ENCODE measurements at places on chromosomes 5 and 9. TPM values are rescaled to one million over a fixed set of nuclear protein-coding genes. Genes with fewer than 3 reads are reported as not detected.

The MGAT4B gene
- total RNA-seq = 52.4 TPM

The SYK gene
- total RNA-seq = 0.11 TPM

The LECT2 gene
- not detected for total RNA-seq

The PCDHGB3 gene
- not detected for total RNA-seq

The PCDHA2 gene
- not detected for total RNA-seq

The MRPS2 gene
- 70.6 TPM for total RNA-seq

The NUDT12 gene
- 4.7 TPM for total RNA-seq

The SLC34A1 gene
- total RNA-seq = 0.14 TPM

The ARHGEF37 gene
- 2.1 TPM for total RNA-seq

The IL33 gene
- total RNA-seq = not detected

The CDH6 gene
- not detected for total RNA-seq

The TLR4 gene
- not detected for total RNA-seq

The POLE3 gene
- 53.3 TPM for total RNA-seq

The MXD3 gene
- total RNA-seq = 27.2 TPM

The PIP5K1B gene
- 1.6 TPM for total RNA-seq

The PCAT7 gene
- total RNA-seq = not detected

The C9orf152 gene
- total RNA-seq = not detected

The FOXD4L5 gene
- 0.07 TPM for total RNA-seq

The HMMR gene
- 94.1 TPM for total RNA-seq

The TSSK1B gene
- not detected for total RNA-seq

The PAPPA gene
- total RNA-seq = not detected

The SLC36A2 gene
- total RNA-seq = not detected

The HSPB3 gene
- total RNA-seq = not detected

The SMIM33 gene
- total RNA-seq = 0.46 TPM

The ISL1 gene
- total RNA-seq = not detected

The C1QTNF2 gene
- total RNA-seq = not detected
